CD4-positive, alpha-beta T cell treated with Interleukin-10 for 1 hour (primary cell): ENCODE measurements at places on chromosomes 12 and 14.

- no peak for DNase-seq
Observed at GRCh38 chr14:24172261-24172860, 481 bp downstream of the REC8 start.

- DNase-seq = no peak
Observed at GRCh38 chr12:64293654-64294364, 71.7 kb upstream of the KICS2 start.

DNA sequence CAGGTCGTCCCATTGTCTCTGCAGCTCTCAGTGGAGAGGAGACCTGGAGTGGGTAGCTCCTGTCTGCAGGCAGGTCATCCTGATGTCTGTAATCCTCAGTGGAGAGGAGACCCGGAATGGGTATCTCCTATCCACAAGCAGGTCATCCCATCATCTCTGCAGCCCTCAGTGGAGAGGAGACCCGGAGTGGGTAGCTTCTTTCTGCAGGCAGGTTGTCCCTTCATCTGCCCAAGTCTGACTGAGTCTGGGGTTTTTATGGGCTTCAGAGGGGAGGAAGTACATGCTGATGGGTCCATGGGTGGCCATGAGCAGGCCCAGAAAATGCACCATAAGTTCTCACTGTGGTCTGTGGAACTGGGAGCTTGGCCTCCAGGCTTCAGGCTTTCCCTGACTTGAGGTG, 28.9 kb upstream of the PAPLN start:
- no peak for DNase-seq

GRCh38 chr14:60862283-60862682, 118.6 kb downstream of the TRMT5 start:
- no peak for DNase-seq

GRCh38 chr12:117850048-117850447, 118.7 kb downstream of the KSR2 start:
- DNase-seq = no peak

- DNase-seq = no peak
Observed at GRCh38 chr14:51895375-51895774, 35.0 kb downstream of the GNG2 start.

- DNase-seq = no peak
Observed at GRCh38 chr14:36315159-36315853, 5.1 kb downstream of the MBIP start.

DNA sequence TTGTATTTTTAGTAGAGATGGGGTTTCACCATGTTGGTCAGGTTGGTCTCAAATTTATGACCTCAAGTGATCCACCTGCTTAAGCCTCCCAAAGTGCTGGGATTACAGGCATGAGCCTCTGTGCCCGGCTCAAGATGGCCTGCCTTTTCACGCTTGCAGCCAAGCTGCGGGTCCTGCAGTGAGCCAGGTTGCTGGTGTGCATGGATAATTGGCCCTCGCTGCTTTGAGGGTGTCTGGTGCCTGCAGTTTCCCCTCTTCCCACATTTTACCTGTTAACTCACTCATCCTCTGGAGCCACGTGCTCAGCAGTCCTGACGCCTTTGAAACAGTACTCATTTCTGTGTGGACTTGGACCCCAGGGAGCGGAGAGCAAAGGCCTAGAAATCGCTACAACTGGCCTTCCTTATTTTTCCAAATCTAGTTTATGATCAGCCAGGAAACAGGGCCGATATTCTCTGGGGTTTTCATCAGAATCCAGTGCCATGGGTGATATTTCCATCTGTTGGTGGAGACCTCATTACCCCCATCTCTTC, 42.2 kb downstream of the TPCN1 start:
- DNase-seq = no peak

- no peak for DNase-seq
Observed at GRCh38 chr14:96581902-96582301, 79.7 kb downstream of the PAPOLA start.
